ENCODE measurements at places on chromosomes 6 and 20.

DNA sequence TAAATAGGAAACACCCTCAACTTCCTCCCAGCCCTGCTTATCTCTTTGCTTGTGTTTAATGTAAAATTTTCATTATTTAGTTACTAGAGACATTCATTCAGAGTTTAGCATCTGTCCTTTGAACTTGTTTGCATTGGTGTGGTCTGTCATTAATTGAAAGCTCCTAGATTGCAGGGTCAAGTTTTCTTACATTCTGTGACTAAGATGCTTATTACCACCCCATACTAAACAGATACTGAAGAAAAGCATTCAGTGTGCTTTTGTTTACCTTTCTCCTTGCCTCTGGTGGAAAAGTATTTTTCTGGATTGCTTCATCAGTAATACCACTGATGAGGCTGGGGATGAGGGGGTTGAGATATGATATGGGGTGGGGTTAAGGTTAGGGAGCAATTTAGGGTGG lies 199.0 kb downstream of the SAMD5 start:
- no peak for DNase-seq

DNA sequence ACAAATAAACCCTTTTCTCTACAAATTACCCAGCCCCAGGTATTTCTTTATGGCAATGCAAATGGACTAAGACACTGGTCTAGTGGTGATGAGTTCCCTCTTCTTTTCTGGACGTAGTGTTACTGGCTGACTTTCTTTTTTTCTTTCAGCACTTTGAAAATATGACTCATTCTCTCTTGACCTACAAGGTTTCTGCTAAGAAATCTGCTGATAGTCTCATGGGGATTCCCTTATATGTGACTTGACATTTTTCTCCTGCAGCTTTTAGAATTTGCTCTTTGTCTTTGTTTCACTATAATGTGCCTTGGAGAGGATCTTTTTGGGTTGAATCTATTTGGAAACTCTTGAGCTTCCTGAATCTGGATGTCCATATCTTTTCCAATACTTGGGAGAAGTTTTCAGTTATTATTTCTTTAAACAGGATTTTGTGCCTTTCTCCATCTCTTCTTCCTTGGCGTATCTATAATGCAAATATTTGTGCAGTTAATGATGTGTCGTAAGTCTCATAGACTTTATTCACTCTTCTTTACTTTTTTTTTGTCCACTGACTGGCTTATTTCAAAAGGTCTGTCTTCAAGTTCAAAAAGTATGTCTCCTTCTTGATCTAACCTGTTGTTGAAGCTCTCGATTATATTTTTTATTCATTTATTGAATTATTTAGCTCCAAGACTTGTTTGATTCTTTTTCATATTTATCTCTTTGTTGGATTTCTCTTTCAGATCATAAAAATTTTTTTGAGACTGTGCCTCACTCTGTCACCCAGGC lies 42.2 kb upstream of the TPD52L1 start:
- DNase-seq: no peak

DNA sequence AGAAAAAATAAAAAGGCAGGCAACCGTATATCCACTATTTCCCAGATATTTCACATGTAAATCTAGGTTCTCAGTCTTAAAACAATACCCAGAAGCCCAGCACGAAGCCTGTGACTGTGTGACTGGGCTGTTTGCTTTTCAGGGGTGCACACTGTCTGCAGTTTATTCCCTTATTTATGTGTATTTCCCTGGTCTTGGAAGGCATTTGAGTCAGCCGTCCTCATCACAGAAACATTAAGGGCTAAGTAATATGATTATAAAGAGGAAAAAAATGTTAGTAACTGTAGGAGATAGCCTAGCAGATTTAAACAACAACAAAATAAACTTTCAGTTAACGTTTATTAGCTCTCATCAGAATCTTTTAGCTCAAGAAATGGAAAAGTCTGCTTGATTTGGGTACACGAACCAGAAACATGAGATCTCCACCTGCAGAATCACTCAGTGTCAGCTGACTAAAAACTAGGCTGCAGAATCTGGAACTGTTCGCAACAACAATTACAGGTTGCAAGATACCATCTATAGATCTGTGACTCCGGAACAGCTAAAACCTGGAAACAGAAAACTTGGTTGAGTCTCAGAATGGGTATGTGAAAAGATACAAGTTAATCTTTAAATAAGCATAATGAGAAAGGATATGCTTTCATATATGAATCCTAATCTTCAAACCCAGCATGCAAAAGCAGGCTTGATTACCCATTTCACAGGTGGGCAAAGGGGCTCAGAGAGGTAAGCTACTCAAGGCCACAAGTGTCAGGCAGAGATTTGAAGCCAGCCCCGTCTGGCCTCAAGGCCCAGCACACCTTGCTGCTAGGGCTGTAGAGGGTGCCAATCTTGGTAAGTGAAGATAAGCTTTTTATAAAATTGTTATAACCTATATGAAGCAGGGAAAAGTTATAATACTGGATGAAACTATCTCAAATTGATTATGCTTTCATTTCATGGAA lies 21.1 kb downstream of the GCLC start:
- no peak for DNase-seq

GRCh38 chr20:16349523-16350260 lies 223.6 kb downstream of the KIF16B start:
- DNase-seq: no peak

DNA sequence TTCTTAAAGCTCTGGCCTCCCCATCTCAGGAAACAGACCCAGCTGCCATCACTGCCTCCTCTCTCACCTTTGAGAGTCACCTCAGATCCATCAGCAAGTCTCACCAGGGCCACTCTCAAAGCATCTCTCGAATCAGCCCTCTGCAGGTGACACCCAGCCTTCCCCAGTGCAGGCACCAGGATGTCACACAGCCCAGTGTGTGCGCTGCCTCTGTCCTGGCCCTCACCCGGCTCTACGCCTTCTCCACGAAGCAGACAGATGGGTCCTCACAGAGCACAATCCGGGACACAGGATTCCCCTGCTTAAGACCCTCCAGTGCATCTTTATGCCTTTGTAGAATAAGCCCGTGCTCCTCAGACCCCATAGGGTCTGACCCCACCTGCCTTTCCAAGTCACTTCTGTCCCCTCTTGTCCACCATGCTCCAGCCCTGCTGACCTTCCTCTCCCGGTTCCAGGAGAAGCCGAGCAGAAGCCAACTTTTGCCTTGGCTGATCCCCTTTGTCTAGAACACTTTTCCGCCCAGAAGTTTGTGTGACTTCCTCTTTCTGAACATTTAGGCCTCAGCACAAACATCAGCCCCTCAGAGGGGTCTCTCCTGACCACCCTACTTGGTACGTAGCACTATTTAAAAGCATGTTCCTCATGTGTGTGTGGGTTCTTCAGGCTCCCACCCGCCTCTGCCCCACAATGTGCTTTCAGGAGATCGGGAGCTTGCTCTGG lies 60.2 kb downstream of the PSMG4 start:
- no peak for DNase-seq

GRCh38 chr6:35165630-35166071 lies 24.5 kb upstream of the TCP11 start:
- peak; percentile 45 for DNase-seq

DNA sequence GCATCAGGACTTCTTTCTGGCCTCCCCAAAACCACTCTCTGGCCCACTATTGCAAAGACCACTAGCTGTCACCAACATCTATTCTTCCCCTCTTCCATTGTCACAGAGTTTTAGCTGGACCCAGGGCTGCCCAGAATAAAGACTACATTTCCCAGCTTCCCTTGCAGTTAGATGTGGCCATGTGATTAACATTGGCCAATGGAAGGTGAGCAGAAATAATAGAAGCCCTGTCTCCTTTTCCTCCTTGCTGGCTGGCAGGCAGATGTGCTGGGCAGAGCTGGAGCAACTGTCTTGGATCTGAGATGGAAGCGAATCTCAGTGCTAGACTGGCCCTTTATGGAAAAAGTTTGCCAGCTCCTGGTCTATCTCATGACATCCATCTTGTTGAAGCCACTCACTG lies 97.0 kb downstream of the KCNB1 start:
- peak; percentile 63 for DNase-seq

- DNase-seq: no peak
Observed at GRCh38 chr20:5730131-5730530, 20.1 kb upstream of the SHLD1 start.

- DNase-seq: no peak
Observed at GRCh38 chr20:16590041-16590633, 16.9 kb upstream of the KIF16B start.

Data from trophoblast cell (in vitro differentiated cells and primary cell).